Activated naive CD4-positive, alpha-beta T cell (primary cell): ENCODE measurements at places on chromosomes 4 and X.

GRCh38 chr4:88981556-88981955 is 75.4 kb downstream of the FAM13A start:
- no peak for DNase-seq

- DNase-seq: no peak
Observed at GRCh38 chrX:75883446-75883845, 98.4 kb upstream of the MAGEE2 start.

- no peak for DNase-seq
Observed at GRCh38 chr4:39626261-39626660, 12.4 kb downstream of the SMIM14 start.

GRCh38 chr4:170872794-170873193 is 783.0 kb upstream of the AADAT start:
- DNase-seq: no peak

GRCh38 chr4:102736636-102737549 is 23.9 kb downstream of the MANBA start:
- no peak for DNase-seq

- no peak for DNase-seq
Observed at GRCh38 chr4:1237981-1238675, 10.8 kb downstream of the CTBP1 start.

- no peak for DNase-seq
Observed at GRCh38 chr4:150814873-150815272, 200.2 kb downstream of the LRBA start.

- DNase-seq: no peak
Observed at GRCh38 chrX:68488657-68489056, 10.2 kb upstream of the YIPF6 start.

- no peak for DNase-seq
Observed at GRCh38 chrX:44690129-44690528, 147.5 kb upstream of the FUNDC1 start.

DNA sequence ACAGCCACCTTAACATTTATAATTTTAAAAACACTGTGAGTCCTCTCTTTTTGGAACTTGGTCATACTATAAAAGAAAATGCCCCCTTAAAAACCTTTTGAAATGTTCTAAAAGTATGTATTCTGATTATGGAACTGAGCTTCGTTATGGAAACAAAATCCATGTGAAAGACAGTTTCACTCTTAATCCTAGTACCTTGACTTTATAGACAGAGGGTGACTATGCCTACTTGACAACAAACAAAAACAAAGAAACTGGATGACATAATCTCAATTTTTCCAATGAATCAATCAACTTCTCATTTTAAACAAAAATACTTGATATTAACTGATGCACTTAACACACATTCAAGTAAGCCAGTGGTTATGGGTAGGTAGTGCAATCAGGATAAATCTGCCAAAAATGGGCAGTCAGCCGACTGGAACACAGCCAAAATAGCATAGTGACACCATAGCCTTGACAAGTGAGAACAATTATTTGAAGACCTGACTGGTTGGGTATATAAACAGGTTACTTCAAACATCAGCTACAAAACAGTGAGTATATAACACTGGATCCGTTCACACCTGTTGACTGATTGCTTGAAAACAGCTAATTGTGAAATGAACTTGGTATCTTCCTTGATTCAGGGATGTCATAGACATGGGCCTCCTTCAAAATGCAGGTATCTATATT is 265.5 kb downstream of the PPP3CA start:
- DNase-seq: no peak

DNA sequence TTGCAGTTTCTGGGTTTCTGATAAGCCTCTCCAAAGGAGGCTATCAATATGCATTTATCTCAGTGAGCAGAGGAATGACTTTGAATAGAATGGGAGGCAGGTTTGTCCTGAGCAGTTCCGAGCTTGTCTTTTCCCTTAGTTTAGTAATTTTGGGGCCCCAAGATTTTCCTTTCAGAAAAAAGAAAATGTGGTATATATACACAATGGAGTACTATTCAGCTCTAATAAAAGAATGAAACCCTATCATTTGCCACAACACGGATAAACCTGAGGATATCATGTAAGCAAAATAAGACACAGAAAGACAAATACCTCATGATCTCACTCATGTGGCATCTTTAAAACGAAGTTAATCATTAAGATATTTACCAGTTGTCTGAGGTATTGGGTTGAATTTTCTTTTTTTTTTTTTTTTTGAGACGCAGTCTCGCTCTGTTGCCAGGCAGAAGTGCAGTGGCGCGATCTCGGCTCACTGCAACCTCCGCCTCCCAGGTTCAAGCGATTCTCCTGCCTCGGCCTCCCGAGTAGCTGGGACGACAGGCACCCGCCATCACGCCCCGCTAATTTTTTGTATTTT is 540 bp downstream of the ZNF721 start:
- DNase-seq: no peak

DNA sequence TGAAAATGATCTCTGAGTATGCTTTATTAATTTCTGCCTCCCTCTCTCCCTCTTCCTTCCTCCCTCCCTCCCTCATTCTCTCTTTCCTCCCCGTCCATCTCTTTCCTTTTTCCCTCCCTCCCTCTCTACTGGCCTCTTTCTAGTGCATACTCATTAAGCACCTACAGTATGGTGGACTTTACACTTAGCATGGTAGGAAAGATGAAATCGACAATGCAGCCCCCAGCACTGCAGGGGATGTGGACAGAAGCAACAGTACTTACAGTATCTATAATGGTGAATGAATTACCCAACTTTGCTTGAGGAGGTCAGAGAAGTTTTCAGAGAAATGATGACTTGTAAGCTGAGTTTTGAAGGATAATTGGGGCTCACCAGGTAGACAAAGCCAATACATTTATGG is 143.8 kb upstream of the RPS6KA3 start:
- no peak for DNase-seq

DNA sequence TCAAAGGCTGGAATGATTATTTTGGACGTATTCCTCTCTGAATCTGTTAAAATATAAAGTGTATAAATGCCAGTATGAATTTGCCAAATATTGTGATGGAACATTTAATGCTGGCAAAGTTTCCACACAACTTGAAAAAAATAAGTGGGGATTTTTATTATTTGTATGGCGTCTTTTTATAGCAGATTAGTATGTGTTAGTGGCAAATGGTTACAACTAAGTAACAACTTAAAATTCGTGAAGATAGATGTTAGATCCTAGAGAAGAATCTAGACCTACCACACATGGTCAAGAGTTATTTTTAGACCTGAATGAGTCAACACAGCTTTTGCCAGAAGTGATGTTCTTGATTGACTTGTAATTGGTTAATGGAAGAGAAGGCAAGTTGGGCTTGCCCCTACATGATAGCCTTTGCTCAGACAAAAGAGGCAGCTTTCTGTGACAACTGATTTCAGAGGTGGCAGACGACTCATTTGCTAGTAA is 4.8 kb downstream of the CPE start:
- DNase-seq: no peak

- no peak for DNase-seq
Observed at GRCh38 chrX:10598540-10598939, 21.8 kb downstream of the MID1 start.
